Fibroblast of lung (primary cell): ENCODE measurements at places on chromosomes 3 and 15.

- DNase-seq, result peak; percentile 28
Observed at GRCh38 chr3:124620600-124621063, 109.6 kb upstream of the UMPS start.

DNA sequence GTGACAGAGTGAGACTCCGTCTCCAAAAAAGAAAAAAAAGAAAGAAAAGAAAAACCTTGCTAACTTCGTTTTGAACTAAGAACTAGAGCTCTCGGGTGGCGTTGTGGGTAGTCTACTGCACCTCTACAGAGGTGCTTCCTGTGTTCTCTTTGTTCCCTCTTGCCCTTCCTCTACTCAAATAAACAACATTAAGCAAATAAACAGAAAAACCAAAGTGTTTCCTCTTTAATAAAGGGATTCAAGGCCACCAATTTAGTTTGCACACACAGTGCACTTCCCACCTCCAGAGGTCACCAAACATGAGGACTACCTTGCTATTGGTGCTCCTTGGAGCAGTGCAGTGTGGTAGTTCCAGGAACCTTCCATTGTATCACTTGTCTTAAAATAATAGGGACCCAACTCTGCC is 354.2 kb upstream of the TBL1XR1 start:
- no peak for DNase-seq

GRCh38 chr3:179288845-179289244 is 34.0 kb upstream of the ZNF639 start:
- DNase-seq, result no peak

- no peak for DNase-seq
Observed at GRCh38 chr3:194286375-194287146, 64.6 kb downstream of the CPN2 start.

GRCh38 chr15:64233299-64233698 is 70.5 kb upstream of the PPIB start:
- DNase-seq, result no peak

- DNase-seq, result no peak
Observed at GRCh38 chr3:24492971-24493551, 1.6 kb downstream of the THRB start.
